Stimulated activated CD8-positive, alpha-beta memory T cell treated with anti-CD3 and anti-CD28 coated beads, Interleukin-4, amount 100 ng/mL, for 4 hours (primary cell): ENCODE measurements at places on chromosomes 11 and 22.

GRCh38 chr11:99537681-99538080 is 516.9 kb downstream of the CNTN5 start:
- DNase-seq, result no peak

- DNase-seq, result no peak
Measured at GRCh38 chr22:38017272-38017920, 33.0 kb upstream of the SOX10 start.

- no peak for DNase-seq
Measured at GRCh38 chr22:36232715-36233401, 6.5 kb downstream of the APOL2 start.

- DNase-seq, result no peak
Measured at GRCh38 chr11:68470304-68470811, 9.8 kb downstream of the PPP6R3 start.

- no peak for DNase-seq
Measured at GRCh38 chr11:109173504-109173903, 248.5 kb upstream of the C11orf87 start.

DNA sequence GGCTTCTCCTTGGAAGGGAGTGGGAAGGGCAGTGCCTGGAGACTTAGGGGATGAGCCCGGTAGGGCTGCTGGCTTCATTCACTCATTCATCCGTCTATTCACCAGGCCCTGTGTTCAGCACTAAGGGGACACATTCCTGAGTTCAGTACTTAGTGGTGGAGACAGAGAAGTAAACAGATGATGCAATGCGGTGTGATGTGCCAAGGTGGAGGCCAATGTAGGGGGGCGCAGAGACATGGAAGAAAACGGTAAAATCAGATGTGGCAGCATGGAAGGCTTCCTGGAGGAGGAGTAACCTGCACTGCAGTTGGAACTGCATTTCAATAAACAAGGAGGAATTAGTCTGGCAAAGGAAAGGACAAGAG is 21.3 kb downstream of the GRIK4 start:
- DNase-seq, result no peak

DNA sequence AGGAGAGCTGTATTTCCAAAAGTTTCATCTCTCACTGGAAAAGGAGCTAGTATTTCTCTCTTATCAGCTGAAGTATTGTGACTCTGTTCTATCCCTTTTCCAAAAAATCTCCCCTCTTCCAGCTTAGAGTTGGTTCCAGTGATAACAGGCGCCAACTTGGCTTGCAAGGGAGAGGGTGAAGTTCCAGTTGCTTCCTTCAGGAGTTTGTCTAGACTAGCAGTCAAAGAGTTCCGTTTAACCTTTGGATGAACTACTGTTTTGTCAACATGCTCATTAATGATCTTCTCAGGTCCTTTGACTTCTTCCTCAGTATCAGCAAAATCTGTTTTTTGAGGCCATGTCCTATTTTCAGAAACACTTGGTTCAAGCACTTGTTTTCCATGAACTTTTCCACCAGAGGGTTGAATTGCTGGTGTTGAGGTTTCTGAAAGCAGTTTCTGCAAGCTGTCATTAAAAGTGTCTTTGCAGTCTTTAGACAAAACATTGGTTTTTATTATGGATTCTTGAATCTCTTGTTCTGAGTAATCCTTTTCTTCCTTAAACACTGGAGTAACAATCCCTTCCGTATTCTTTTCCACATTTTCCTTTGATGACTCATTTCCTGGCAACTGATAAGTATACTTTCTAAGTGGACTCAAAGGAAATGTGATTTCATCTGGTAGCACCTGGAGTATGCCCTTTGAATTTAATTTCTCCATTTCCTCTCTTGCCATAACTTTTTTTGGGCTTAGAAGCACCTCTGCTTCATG is 39.7 kb upstream of the CCDC89 start:
- no peak for DNase-seq

- DNase-seq, result no peak
Measured at GRCh38 chr11:50037251-50037650, 4.6 kb downstream of the OR4C45 start.

DNA sequence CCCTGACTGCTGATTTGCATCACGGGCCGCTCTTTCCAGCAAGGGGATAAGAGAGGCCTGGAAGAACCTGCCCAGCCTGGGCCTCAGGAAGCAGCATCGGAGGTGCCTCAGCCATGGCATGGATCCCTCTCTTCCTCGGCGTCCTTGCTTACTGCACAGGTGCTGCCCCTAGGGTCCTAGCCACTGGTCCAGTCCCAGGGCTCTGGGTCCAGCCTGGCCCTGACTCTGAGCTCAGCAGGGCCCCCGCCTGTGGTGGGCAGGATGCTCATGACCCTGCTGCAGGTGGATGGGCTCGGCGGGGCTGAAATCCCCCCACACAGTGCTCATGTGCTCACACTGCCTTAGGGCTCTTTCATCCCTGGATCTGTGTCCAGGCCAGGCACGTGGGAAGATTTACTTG is 7.0 kb upstream of the IGLL5 start:
- DNase-seq, result no peak

DNA sequence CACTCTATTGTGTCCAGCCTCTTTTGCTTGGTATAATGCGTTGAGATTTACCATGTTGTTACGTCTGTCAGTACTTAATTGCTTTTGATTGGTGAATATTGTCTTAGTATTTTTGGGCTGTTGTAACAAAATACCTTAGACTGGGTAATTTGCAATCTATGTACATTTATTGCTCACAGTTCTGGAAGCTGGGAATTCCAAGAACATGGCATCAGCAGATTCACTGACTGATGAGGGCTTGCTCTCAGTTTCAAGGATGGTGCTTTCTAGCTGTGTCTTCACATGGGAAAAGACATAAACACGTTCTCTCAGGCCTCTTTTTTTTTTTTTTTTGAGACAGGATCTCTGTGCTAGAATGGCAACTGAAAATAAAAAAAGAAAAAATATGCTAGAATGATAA is 46.7 kb upstream of the INCENP start:
- no peak for DNase-seq

DNA sequence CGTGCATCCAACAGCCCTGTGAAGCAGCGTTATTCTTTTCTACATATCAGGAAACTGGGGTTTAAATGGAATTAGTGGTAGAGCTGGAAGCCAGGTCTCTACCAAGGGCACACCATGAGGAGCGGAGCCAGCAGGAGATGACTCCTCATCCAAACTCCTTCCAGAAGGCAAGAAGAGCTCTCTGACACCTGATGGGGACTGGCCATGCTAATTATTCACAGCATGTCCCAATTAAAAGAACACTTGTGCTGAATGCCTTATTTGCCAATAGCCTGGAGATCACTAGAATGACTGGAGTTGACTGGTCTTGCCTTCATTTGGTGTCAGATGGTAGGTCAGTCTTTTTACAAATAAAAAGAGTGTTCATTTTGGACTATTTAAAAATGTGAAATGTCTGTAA is 32.9 kb upstream of the SLN start:
- DNase-seq, result no peak

- DNase-seq, result no peak
Measured at GRCh38 chr11:34044664-34045485, 6.7 kb upstream of the CAPRIN1 start.

DNA sequence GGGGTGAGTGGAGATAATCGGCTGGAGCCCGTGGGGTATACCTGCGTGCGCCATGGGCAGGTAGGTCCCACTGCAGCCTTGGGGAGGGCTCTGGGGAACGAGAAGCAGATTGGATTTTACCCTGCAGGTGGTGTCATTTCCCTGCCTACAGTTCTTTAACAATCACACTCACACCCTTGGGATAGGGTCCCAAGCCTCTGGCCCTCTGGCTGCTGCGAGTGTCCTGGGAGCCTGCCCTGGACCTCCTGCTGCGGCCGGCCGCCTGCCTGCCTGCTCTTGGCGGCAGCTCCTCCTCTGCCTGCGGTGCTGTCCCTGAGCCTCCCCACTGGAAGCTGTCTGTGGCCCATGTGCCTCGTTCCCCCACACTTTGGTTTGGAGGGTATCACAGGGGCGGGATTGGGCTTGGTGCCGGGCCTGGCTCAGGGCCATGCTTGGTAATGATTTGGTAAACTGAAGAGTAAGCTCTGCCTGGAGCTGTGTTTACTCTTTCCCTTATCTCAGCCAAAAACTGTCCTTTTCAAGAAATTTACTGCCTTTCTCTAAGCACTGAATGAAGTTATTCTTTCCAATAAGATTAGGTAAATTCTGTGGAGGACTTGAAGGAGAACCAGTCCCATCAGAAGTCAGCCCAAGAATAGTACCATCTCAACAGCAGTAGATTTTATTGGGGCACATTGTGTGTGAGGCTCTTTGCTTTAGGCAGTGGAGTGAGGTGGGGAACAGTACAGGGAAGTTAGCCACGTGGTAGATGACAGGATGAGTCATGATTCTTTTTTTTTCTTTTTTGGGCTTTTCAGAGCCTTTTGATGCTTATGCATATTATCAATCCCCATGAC is 53.7 kb downstream of the TBC1D22A start:
- no peak for DNase-seq

DNA sequence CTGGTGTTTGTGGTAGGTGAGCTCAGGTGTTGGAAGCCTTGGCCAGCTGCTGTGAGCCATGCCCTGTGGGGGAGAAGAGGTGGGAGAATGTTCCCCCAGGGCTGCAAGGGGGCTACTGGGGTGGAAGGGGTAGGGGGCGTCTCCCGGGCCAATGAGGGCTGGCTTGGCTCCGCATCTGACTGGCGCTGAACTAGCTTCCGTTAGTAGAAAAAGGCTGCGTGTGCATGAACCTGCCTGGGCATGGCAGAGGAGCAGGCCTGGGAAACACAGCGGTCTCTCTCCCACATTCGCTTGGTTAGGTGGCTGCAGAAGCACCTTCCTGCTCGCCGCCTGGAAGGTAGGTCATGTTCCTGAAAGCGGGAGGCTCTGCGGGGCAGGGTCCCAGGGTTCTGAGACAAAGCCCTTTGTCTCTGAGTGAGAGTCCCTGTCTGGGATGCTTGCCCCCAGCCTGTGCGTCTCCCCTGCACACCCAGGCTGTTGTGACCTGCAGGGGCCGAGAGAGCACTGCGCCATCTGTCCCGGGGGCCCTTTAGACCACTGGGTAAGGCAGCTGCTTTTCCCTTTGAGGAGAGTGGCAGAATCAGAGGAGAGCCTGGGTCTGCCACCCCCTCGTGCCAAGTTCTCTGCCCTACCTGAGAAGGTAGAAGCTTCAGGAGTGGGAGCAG is 178.8 kb downstream of the ST3GAL4 start:
- DNase-seq, result no peak

- DNase-seq, result no peak
Measured at GRCh38 chr11:1194231-1194976, 28.5 kb upstream of the MUC5B start.

DNA sequence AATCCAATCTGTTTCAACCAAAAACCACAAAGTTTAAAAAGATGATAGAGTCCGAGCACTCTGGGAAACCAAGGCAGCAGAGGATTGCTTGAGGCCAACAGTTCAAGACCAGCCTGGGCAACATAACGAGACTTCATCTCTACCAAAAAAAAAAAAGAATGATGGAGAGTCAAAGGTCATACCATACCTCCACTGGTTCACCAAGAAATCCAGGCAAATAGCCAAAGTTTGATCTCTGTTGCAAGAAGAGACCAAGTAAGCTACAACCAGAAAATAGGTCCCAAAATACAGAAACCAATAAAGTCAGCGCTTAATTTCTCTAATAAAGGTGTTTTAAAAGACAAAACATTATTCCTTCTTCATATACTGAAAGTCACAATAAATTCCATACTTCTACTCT is 13.1 kb downstream of the FAM168A start:
- DNase-seq, result no peak

DNA sequence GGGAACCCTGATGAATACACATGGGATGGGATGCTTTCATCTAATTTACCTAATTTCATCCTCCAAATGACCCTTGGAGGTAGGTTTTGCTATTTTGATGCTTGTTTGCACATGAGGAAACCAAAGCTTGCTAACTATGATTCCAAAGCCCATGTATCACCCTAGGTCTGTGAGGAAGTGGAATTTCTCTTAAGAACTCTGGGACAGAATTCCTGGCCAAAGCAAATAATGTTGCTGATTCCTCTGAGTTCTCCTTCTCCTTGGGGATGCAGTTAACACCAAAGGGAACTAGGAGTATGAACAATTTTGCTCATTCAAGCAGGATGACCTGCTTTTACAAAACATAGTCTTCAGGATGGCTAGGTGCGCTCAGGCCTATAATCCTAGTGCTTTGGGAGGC is 80.0 kb downstream of the KCNC1 start:
- DNase-seq, result no peak

- no peak for DNase-seq
Measured at GRCh38 chr11:129852125-129852740, 36.6 kb downstream of the TMEM45B start.

DNA sequence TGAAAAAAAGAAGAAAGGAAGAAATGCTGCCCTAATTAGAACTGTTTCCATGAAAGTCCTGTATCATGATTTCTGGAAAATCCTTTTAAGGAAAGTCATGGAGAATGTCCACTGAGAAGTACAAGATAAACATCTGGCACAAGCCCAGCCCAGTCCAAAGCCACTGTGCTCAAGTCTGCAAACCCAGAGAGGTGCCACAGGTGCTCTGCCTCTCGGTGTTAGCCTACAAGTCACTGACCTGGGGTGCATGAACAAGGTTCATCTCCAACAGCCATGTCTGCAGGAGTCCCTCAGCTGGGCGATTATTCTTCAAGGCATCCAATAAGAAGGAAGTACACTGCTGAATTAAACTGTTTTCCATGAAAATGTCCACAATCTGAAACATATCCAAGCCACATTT is 51.1 kb upstream of the SLC25A1 start:
- no peak for DNase-seq

DNA sequence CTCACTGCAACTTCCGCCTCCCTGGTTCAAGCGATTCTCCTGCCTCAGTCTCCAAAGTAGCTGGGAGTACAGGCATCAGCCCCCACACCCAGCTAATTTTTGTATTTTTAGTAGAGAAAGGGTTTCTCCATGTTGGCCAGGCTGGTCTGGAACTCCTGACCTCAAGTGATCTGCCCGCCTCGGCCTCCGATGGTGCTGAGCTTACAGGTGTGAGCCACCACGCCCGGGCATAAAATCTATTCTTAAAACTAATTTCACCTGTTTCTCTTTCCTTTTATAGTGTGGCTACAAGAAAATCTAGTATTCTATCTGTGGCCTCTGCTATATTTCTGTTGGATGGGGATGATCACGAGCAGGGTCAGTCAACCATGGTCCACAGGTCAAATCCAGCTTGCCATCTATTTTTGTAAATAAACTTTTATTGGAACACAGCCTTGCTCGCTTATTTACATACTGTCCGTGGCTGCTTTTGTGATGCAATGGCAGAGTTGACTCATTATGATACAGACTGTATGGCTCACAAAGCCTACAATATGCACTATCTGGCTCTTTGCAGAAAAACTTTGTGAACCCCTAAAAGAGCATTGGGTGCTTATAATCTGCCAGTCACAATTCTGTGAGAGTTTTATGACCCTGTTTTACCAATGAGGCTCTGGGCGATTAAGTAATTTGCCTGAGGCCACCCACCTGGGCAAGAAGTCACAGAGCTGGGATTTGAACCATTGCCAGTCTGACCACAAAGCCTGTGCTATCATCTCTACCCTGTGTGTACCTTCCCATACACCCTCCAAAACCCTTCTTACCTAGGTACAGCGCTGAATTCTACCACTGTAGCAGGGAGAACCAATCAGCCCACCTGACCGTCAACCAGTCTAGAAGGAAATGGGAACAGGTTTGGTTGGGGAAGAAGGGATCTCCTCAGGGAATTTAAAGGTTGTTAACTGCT is 28.3 kb downstream of the SLC1A2 start:
- no peak for DNase-seq

GRCh38 chr22:40631925-40632324 is 4.6 kb downstream of the MRTFA start:
- DNase-seq, result no peak

- DNase-seq, result no peak
Measured at GRCh38 chr11:24386546-24387397, 110.1 kb upstream of the LUZP2 start.

- no peak for DNase-seq
Measured at GRCh38 chr11:78190871-78191538, 2.3 kb downstream of the USP35 start.
